ENCODE measurements at places on chromosomes 3 and 15. TPM values are rescaled to one million over a fixed set of nuclear protein-coding genes. Genes with fewer than 3 reads are reported as not detected.

Gene SLC9C1
- 0.35 TPM for total RNA-seq

Gene CSPG5
- not detected for total RNA-seq

Gene HDDC3
- total RNA-seq: 14.9 TPM

Gene REC114
- total RNA-seq: 4.6 TPM

Gene TOP2B
- 91.4 TPM for total RNA-seq

Gene SAXO2
- not detected for total RNA-seq

Gene GOLGA8G
- not detected for total RNA-seq

Gene BFSP2
- not detected for total RNA-seq

Gene BTLA
- total RNA-seq: not detected

GRCh38 chr3:54621184-54621583 is 306.7 kb downstream of the LRTM1 start:
- no peak for DNase-seq

- no peak for DNase-seq
Measured at GRCh38 chr15:93241696-93242585, 152.9 kb upstream of the RGMA start.

- DNase-seq: no peak
Measured at GRCh38 chr15:47963265-47963664, 157.5 kb upstream of the SLC24A5 start.

DNA sequence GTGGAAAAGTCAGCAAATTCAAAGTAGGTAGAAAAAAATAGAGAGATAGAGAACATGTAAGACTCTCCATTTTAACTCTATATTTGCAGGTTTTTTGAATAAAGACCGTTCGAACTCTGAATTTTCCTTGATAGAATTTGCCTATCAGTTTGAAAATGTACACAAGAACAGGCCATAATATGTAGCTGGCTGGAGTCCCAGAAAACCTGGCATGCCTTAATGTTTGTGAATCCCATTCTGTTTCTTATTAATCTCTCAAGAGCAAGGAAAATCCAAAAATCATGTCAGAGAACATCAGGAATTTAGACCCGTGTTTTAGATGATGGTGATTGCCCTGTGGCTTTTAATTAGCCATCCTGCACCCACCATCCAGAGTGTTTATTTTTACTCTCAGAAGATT is 7.2 kb upstream of the CFAP161 start:
- no peak for DNase-seq

- DNase-seq: no peak
Measured at GRCh38 chr15:69125236-69125635, 35.2 kb upstream of the GLCE start.

DNA sequence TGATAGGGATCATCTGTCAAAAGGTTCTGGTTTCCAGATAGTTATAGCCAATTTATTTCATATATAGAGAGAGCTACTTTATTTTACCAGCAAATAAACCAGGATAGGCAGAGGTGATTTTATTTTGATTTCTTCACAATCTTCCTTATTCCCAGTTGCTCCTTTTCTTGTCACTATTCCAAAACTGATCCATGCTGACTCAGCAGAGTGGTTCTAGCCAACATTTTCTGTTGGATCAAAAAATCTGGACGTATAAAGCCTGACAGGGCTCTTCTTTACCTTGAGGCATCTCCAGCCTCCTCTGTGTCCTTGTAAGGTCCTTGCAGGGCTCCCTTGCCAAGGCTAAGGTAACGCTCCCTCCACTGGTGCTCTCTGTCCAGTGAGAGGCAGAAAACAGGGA is 15.8 kb downstream of the HDC start:
- DNase-seq: no peak

GRCh38 chr3:129004639-129005295 is 3.7 kb downstream of the EFCC1 start:
- no peak for DNase-seq

DNA sequence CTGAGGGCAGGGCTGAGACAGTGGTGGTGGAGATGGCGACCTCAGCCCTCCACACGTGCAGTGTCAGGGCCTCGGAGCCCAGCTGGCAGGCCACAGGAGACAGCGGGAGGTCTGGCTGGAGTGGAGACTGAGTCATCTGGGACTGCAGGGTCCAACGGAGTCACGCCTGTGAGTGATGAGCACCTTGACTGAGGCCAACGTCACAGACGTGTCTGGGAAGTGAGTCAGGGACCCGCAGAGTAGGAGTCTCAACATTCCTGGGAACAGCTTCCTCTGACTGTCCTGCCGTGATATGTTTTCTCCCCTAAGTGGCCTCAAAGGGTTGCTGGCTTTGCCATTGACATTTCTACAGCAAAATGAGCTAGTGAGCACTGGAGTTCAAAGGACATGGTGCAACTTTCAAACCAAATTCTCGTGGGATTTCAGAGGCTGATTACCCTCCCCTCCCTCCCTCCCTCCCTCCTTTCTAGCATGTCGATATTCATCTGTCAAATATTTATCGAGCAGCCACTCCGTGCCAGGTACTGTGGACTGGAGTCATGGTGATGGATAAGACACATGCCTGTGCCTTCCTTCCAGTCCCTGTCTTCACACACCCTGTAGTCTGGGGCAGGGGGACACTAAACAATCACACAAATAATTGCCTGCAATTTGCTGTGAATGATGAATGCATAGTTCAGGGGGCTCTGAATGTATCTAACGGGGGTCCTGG is 53.3 kb upstream of the AMOTL2 start:
- peak; percentile 86 for DNase-seq

DNA sequence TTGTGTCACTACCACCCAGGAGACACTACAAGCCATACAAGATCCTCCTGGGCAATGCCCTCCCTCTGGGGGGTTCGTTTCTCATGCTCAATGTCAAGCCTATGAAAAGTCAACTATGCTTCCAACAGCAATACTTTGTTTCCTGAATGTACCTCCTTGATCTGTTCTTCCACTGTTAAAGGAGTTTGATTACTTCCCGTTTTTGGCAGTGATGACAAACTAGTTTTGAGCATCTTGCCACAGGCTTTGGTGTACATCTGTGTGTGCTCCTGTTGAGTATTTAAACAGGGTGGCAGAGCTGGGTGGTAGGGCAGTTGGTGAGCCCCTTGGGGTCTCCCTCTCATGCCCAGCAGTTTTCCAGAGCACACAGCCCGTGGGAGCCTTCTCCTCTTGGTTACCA is 81.4 kb downstream of the IL12A start:
- DNase-seq: no peak
